Colonic mucosa (tissue), 4 donors: ENCODE measurements at places on chromosomes 4 and X. TPM values are rescaled to one million over a fixed set of nuclear protein-coding genes. Genes with fewer than 3 reads are reported as not detected.

LAGE3 gene
- total RNA-seq: 10.0 TPM

SSX4 gene
- not detected for total RNA-seq

SLC9A6 gene
- total RNA-seq: 12.7 TPM

REELD1 gene
- 0.22 TPM for total RNA-seq

TRAM1L1 gene
- total RNA-seq: 0.20 TPM

PDE5A gene
- total RNA-seq: 42.5 TPM

REPS2 gene
- total RNA-seq: 17.6 TPM

LYAR gene
- total RNA-seq: 16.7 TPM

NAP1L2 gene
- total RNA-seq: 1.8 TPM

IL2 gene
- total RNA-seq: not detected

MUC7 gene
- not detected for total RNA-seq

SCLT1 gene
- total RNA-seq: 13.9 TPM

TNMD gene
- 0.48 TPM for total RNA-seq

POU3F4 gene
- not detected for total RNA-seq

- no peaks in the 10 kb centered on the region for H3K36me3 ChIP-seq
- peak; percentile 87 for DNase-seq
- H3K27ac ChIP-seq: no peak overlapping the region
- H3K4me3 ChIP-seq: no peak overlapping the region
- H3K27me3 ChIP-seq: no peaks in the 10 kb centered on the region
- H3K4me1 ChIP-seq: no peaks in the 10 kb centered on the region
Observed at GRCh38 chr4:56728512-56728911, 47.4 kb upstream of the HOPX start.

DNA sequence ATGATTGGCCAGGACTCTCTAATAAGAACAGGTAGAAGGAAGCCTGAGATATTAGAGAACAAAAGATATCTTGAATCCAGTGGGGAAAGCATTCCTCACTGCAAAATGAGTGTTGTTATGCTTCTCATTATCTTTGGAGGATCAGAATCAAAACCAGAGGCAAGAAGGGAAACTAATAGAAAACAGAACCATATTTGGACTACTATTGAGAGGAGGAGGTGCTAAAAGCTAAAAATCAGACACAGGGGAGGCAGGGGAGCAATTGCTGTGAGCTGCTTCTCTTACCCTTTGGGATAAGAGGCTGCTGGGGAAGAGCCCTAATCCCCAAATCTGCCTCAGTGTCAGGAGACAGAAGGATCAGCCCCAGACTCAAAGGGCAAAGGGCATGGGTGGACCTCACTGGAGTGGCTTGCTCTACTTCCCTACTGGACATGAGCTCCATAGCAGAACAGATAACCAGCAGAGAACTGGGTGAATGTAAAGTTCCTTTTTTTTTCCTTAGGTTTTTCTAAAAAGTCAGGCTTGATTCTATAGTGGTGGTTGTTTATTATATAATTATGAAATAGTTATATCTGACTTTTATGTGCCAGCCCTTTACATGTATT, 60.1 kb downstream of the SEPTIN11 start:
- DNase-seq: no peak
- no peaks in the 10 kb centered on the region for H3K27me3 ChIP-seq
- no peaks in the 10 kb centered on the region for H3K4me1 ChIP-seq

GRCh38 chr4:82643994-82644733, 82.4 kb upstream of the TMEM150C start:
- H3K4me3 ChIP-seq: no peak overlapping the region
- DNase-seq: no peak
- H3K27me3 ChIP-seq: no peaks in the 10 kb centered on the region
- no peak overlapping the region for H3K27ac ChIP-seq

GRCh38 chrX:83593634-83594294, 85.7 kb downstream of the POU3F4 start:
- no peak overlapping the region for H3K4me3 ChIP-seq
- H3K27me3 ChIP-seq: no peaks in the 10 kb centered on the region

DNA sequence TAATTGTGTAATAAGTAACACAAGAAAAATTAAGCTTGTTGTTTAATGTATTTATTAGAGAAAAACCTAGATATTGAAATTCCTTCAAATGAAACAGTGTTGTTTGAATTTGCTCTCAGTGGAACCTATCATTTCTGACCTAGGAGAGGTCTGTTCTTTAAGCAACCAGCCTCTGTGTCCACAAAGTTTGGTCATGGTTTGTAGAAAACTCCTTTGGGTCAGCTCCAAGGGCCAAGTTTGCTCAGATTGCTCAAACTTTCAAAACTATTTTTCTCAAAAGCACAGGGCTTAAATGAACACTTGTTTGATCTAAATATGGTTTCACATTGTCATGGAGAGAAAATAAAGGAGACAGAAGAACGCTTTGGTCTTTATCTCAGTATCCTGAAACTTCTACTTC, 29.6 kb upstream of the RPL34 start:
- no peaks in the 10 kb centered on the region for H3K27me3 ChIP-seq
- no peaks in the 10 kb centered on the region for H3K36me3 ChIP-seq
- H3K4me3 ChIP-seq: no peak overlapping the region
- DNase-seq: no peak

DNA sequence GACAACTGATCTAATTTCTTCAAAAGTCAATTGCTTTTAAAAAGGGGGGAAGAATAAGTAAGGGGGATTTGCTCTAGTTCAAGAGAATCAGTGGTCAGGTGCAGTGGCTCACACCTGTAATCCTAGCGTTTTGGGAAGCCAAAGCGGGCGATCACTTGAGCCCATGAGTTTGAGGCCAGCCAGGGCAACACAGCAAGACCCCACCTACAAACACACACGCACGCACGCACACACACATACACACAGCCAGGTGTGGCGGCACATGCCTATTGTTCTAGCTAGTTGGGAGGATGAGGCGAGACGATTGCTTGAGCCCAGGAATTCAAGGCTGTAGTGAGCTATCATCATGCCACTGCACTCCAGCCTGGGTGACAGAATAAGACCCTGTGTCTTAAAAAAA, 9.6 kb downstream of the GRSF1 start:
- H3K27ac ChIP-seq: no peak overlapping the region
- no peaks in the 10 kb centered on the region for H3K4me1 ChIP-seq
- peaks cover 21% of the 10 kb centered on the region for H3K36me3 ChIP-seq
- no peak overlapping the region for H3K4me3 ChIP-seq
- no peak for DNase-seq
- no peaks in the 10 kb centered on the region for H3K27me3 ChIP-seq

DNA sequence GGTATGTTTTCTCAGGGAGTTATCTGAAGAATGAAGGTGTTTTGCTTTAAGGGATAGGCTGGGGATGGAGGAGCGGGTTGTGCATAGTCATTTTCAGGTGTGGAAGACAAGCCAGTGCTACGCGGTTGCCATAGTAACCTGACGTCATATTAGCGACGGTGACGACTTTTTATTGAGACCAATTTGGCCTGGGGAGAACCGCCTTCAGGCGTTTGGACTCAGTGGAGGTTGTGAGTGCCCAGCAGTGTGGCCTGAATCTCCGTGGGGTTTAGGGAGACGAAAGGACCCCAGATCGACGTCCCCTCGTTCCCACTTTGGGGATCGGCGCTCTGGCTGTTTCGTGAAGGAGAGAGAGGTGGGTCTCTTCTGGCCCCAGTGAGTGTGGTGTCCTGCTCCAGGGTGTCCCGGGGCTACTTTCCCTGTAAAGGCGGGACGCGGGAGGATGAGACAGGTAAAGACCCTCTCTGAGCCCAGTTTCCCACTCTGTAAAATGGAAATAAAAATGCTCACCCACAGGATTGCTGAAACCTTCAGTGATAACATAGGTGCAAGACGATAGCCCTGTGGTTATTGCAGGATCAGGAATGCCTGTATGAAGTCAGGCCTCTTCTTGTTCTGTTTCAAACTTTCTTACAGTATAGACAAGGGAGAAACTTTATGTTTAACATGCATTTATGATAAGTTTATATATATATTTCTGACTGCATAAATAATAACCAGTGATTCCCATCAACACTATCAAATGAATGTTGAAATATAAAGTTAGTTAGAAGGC, 48.6 kb downstream of the GPRASP3 start:
- H3K27me3 ChIP-seq: no peaks in the 10 kb centered on the region
- H3K36me3 ChIP-seq: no peaks in the 10 kb centered on the region
- H3K4me1 ChIP-seq: no peaks in the 10 kb centered on the region
- H3K4me3 ChIP-seq: peak overlapping the region; percentile 49
- peak; percentile 87 for DNase-seq
- H3K27ac ChIP-seq: no peak overlapping the region

- no peaks in the 10 kb centered on the region for H3K4me1 ChIP-seq
- no peak overlapping the region for H3K4me3 ChIP-seq
- no peak for DNase-seq
- H3K36me3 ChIP-seq: no peaks in the 10 kb centered on the region
- no peak overlapping the region for H3K27ac ChIP-seq
- no peaks in the 10 kb centered on the region for H3K27me3 ChIP-seq
Observed at GRCh38 chrX:413322-414201, 26.9 kb upstream of the PPP2R3B start.

GRCh38 chrX:133516686-133517085, 101.4 kb upstream of the GPC4 start:
- H3K27me3 ChIP-seq: peaks cover under 1% of the 10 kb centered on the region
- H3K36me3 ChIP-seq: no peaks in the 10 kb centered on the region
- H3K4me3 ChIP-seq: no peak overlapping the region
- DNase-seq: no peak

DNA sequence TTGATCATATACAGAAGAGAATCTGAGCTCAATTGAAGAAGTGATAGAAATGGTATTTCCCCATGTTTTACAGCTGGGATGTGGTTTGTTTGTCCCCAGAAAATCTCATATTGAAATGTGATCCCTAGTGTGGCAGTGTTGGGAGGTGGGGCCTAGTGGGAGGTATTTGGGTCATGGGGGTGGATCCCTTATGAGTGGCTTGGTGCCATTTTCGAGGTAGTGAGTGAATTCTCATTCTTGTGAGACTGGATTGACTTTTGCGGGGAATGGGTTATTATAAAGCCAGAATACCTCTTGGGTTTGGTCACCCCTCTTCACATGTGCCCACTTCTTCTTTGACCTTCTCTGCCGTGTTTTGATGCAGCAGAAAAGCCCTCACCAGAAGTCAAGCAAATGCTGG, 29.6 kb upstream of the PAGE1 start:
- no peak overlapping the region for H3K4me3 ChIP-seq
- no peak for DNase-seq
- no peaks in the 10 kb centered on the region for H3K36me3 ChIP-seq

- H3K4me1 ChIP-seq: no peaks in the 10 kb centered on the region
- no peaks in the 10 kb centered on the region for H3K27me3 ChIP-seq
- DNase-seq: no peak
- H3K27ac ChIP-seq: no peak overlapping the region
- no peaks in the 10 kb centered on the region for H3K36me3 ChIP-seq
Observed at GRCh38 chr4:7855731-7856130, 83.9 kb downstream of the AFAP1 start.

GRCh38 chrX:133475953-133476352, 60.7 kb upstream of the GPC4 start:
- no peak overlapping the region for H3K27ac ChIP-seq
- no peak for DNase-seq
- H3K36me3 ChIP-seq: no peaks in the 10 kb centered on the region
- no peak overlapping the region for H3K4me3 ChIP-seq
- no peaks in the 10 kb centered on the region for H3K27me3 ChIP-seq

DNA sequence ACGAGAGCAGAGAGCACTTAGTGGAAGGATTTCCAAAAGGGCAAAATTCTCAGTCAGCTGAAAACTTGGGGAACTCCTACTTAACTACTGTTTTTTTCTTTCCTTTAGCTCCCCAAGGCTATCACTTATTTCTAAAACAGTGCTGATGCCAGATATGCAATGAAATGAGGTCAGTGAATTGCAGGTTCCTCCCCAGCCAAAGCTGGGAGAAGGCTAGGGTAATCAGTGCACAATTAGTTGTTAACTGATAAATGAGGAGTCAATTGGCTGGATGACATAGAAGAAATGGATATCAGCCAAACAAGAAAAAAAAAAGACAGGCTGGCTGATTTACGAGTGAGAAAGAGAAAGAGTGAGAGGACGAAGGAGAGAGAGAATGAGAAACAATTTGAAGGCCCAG, 195.6 kb downstream of the GPC3 start:
- no peaks in the 10 kb centered on the region for H3K36me3 ChIP-seq
- no peak overlapping the region for H3K27ac ChIP-seq
- no peaks in the 10 kb centered on the region for H3K27me3 ChIP-seq
- H3K4me3 ChIP-seq: no peak overlapping the region
- no peaks in the 10 kb centered on the region for H3K4me1 ChIP-seq

- no peaks in the 10 kb centered on the region for H3K36me3 ChIP-seq
- H3K4me3 ChIP-seq: no peak overlapping the region
- no peak overlapping the region for H3K27ac ChIP-seq
- no peaks in the 10 kb centered on the region for H3K4me1 ChIP-seq
Observed at GRCh38 chrX:724256-724655, 93.7 kb downstream of the SHOX start.

DNA sequence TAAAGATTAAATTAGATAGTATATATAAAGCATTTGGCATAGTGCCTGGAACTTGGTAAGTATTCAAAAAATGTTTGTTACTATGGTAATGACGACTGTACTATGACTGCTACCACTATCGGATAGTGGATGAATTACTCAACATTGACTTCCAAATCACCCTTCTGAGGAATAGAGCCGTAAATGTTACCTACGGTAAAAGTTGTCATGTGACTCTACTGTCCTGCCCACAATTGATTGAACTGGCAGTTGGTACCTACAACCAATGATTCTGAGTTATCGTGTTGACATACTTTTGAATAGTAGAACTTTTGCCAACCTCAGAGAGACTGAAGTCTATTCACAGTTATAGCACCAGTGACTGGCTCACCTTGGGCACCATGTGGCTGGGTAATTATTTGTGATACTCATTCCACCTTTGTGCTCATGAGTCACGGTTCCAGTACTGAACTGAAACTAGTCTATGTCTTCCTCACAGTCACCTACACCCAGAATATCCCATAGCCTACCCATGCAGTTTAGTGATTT, 185.5 kb upstream of the PITX2 start:
- no peak overlapping the region for H3K4me3 ChIP-seq
- H3K36me3 ChIP-seq: no peaks in the 10 kb centered on the region
- H3K27me3 ChIP-seq: no peaks in the 10 kb centered on the region
- no peak for DNase-seq
- no peak overlapping the region for H3K27ac ChIP-seq

DNA sequence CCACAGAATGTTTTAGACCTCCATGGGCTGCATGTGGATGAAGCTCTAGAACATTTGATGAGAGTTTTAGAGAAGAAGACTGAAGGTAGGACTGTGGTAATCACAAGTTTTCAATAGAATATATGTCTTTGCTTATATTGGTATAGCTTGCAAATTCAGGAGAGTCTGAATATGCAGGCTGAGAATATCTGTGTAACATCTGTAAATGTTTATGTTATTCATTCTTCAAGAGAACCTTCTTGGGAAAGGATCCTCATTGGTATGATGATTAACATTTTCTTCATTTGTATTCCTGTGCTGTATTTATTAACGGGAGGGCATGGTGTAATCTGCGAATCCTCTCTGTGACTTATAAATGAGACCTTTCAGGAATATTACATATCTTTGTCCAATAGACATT, 52.1 kb upstream of the RHOH start:
- no peak for DNase-seq
- no peak overlapping the region for H3K27ac ChIP-seq
- no peaks in the 10 kb centered on the region for H3K4me1 ChIP-seq
- H3K27me3 ChIP-seq: no peaks in the 10 kb centered on the region
- H3K4me3 ChIP-seq: no peak overlapping the region
